Activated T-helper 1 cell treated with Interleukin-2 at 50 U/mL for 16 hours (primary cell): ENCODE measurements at places on chromosomes 3 and 15.

DNA sequence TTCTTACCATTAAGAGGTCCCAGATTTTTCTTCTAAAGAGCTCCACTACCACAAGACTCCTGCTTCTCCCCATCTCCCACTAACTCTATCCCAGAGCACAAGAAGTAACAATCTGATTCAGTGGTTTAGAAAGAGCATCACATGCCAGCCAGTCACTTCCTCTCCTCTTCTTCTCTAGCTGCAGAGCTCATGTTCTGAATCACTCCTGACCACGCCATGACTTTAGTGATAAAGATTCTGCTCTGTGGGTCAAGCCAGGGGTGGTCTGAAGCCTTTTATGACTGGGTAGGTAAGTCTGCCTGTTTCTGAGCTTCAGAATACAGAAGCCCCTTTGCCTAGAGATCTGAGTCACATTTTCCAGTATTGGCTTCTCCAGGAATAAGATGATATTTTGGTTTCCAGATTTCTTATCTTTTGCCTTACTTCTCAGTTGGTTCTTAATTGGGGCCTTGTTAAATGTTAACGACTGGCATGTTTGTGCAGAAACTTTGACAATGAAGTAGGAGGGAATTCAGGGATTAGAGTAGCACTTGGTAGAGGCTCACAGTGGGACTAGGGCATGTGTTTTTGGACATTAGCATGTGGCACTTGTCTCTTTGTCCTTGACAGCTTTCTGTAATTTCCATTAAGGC is 27.6 kb upstream of the ADAMTSL3 start:
- DNase-seq, result no peak

DNA sequence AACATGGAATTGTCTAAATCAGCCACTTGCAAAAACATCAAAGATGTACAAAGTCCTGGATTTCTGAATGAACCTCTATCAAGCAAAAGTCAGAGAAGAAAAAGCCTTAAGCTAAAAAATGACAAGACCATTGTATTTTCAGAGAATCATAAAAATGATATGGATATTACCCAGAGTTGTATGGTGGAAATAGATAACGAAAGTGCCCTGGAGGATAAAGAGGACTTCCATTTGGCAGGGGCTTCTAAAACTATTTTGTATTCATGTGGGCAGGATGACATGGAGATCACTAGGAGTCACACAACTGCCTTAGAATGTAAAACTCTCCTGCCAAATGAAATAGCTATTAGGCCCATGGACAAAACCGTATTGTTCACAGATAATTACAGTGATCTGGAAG is 29.3 kb downstream of the KNL1 start:
- DNase-seq, result no peak

DNA sequence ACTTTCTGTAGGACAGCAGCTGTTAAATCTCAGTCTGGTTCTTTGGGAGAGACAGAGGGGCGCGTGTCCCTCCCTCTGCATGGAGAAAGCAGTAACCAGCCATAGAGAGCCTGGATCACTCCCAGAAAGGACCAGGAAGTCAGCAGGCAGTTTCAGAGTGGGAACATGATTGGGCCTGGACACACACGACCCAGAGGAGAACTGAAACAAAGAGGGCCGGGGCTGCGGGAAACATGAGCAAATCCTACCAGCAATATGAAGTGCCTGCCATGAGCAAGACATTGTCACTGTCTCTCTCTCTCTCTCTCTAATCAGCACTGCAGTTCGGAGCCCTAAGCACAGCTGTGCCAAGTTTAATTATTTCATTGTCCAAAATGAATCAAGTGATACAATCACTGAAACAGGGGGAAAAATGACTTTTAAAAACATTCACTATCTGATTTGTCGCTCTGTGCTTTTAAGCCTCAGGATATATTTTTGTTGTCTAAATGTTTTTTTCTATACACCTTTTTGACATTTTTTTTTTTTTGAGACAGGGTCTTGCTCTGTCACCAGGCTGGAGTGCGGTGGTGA is 17.6 kb downstream of the MUC13 start:
- no peak for DNase-seq

- DNase-seq, result no peak
Measured at GRCh38 chr15:98067339-98067738, 106.8 kb downstream of the ARRDC4 start.
